ENCODE measurements at places on chromosomes 2 and 18.

DNA sequence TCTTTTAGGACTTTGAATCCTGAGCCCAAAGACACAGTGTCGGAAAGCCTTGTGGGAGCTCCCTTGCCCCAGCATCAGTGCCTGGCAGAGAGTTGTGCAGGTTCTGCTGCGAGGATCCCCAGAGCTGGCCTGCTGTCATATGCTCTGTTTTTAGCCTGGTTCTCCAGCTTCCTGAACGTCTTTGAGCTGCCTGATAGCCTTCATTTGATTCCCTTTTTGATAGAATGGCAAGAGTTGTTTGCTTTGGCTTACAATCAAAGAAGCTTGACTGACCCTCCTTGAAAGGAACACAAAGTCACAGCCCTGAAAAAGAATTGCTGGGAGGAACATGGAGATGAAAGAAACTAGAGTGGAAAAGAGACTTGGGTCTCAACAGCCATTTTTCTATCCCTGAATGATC lies 95.4 kb downstream of the C1QL2 start:
- no peak for DNase-seq

- DNase-seq = peak; percentile 15
These were observed 5.6 kb downstream of the PAX8 start for GRCh38 chr2:113273027-113273551.

- no peak for DNase-seq
These were observed 130.7 kb downstream of the WDSUB1 start for GRCh38 chr2:159155791-159156190.

GRCh38 chr2:169050476-169051240 lies 18.7 kb upstream of the DHRS9 start:
- DNase-seq = no peak
